ENCODE measurements at places on chromosomes 4 and X. TPM values are rescaled to one million over a fixed set of nuclear protein-coding genes. Genes with fewer than 3 reads are reported as not detected.

DNA sequence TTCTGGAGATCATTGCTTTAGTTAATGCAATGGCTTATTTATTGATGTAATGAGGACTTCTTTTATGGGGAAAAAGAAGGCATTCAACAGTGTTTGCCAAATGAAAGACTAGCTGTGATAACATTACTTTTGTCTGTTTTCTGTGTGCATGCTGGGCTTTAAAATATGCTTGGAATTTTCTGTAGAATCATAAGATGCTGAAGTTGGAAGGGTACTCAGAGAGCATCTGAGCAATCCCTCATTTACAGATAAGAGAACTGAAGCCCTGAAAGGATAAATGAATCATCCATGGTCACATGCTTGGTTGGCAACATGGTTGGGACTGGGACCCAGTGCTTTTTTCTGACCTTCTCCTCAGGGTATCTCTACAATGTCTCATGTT is 31.4 kb upstream of the PITX2 start:
- ATAC-seq, result no peak

DNA sequence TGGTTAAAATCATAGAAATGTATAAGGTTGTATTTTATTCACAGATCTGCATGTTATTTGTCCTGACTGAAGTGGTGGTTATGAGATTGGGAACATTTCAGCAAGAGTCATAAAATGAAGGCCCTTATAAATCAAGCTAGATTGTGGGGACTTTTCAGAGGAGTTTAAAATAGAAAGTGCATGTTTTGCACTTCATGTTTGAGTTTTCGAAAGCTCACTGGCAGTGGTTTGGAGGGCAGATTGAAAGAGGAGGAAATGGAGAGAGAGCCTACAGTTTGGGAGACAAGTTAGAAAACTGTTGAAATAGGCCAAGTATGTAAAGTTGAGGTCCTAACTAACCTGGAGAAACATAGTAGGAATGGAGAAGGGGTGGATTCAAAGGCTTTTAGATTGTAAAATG is 124.9 kb downstream of the KDM6A start:
- ATAC-seq, result no peak

Gene EPGN
- 170 TPM for total RNA-seq

DNA sequence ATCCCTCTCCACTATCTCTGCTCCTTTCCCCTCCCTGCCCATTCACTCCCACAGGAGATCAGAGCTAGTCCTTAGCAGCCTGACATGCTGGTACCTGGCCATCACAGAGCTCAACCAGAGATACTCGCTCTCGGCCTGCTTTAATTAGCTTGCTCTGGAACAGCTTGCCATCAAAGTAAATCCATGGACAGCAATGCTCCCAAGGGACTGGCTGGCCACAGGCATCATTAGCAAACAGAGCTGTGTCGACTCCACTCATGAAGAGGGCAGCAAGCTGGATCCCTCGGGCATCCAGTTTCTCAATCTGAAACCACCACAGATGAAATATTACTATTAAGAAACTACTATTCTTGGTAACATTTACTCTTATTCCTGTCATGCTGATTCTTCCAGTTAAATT is 43.4 kb upstream of the PHF8 start:
- no peak for ATAC-seq

Gene ZCCHC18
- not detected for total RNA-seq

GRCh38 chr4:106594291-106594952 is 225.8 kb upstream of the GIMD1 start:
- no peak for ATAC-seq

DNA sequence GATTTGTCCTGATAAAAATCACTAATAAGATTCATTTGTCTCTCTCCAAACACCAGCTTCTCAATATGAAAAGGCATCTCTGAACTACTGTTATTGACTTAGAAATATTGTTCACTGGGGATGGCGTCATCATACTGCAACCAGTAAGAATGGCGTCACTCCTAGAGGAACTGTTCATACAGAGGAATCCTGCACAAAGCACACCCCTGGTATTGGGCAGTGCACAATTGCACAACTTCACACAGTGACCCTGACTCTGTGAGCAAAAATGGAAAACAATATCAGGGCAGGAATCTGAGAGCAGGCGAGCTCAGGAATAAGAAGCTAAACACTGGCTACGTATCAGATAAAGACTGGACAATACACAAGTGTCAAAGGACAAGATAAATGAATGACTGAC is 66.7 kb upstream of the PNPLA4 start:
- no peak for ATAC-seq

DNA sequence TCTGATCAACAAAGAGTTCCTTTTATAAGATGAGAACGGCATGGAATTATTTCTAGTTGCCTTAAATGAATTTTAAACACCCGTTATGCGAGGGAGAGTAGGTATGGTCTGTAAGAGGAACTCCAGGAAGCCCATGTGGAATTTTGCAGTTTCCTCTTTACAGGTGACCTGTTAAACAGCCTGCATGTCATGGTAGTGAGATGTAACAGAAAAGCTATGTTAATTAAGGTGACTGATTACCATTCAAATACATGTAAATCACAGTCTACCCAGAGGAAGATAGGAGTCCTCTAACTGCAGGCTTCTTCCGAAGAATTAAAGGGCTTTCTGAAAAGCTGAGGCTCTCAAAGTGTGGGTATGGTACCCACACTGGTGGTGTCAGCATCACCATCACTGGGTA is 163.6 kb downstream of the CBR4 start:
- no peak for ATAC-seq

Gene PLK4
- 10.5 TPM for total RNA-seq

- no peak for ATAC-seq
Measured at GRCh38 chr4:105128208-105128607, 18.5 kb upstream of the TET2 start.

Gene EXOC1L
- total RNA-seq, result not detected

Gene CCDC149
- total RNA-seq, result 2.7 TPM

- no peak for ATAC-seq
Measured at GRCh38 chr4:133565379-133565778, 416.3 kb downstream of the PCDH10 start.

GRCh38 chr4:53132132-53132891 is 233.5 kb downstream of the SCFD2 start:
- ATAC-seq, result no peak

DNA sequence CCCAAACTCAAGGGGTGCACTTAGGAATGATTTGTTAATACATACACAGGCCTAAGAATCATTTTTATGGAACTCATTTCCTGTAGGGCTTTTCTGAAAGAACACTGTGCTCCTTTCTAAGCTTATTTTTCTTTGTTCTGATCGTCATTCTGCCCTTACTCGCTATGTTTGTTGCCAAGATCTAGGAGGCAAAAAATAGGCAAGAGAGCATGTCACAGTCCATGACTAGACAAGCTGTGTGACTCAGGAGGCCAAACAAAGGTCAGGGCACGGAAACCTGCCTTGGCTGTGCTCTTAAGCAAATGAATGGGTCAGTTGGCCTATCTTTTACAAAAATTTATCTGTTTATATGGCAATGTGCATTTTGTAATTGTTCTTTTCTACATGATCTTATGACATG is 42.5 kb upstream of the C1GALT1C1 start:
- peak; percentile 91 for ATAC-seq

Gene CENPVL1
- not detected for total RNA-seq

Gene ZXDA
- 1.3 TPM for total RNA-seq

Gene RAI2
- 1.1 TPM for total RNA-seq

GRCh38 chr4:140466146-140466545 is 31.9 kb downstream of the MGAT4D start:
- ATAC-seq, result no peak

- no peak for ATAC-seq
Measured at GRCh38 chr4:148273501-148273986, 168.7 kb downstream of the NR3C2 start.

Measured in esophagus mucosa (tissue), 1 donor.